Prostate gland (tissue), 2 donors: ENCODE measurements at places on chromosomes 4 and X.

DNA sequence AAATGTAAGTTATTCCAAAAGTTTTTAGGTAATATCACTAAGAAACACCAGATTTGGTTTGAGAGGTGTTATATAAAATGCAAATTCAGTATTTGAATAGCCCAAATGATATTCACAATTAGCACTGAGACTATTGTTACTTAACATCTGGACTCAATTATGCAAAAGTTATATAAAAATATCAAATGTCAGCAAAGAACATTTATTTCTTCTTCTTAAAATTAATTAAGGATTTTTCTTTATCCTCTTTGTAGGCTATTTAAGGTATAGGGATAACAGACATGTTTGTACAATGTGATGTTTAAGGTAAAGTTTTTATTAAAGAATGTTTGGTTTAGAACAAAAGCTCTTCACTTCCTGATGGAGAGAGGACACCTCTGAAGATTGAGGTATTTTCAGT, 63.3 kb upstream of the GK2 start:
- DNase-seq: no peak

DNA sequence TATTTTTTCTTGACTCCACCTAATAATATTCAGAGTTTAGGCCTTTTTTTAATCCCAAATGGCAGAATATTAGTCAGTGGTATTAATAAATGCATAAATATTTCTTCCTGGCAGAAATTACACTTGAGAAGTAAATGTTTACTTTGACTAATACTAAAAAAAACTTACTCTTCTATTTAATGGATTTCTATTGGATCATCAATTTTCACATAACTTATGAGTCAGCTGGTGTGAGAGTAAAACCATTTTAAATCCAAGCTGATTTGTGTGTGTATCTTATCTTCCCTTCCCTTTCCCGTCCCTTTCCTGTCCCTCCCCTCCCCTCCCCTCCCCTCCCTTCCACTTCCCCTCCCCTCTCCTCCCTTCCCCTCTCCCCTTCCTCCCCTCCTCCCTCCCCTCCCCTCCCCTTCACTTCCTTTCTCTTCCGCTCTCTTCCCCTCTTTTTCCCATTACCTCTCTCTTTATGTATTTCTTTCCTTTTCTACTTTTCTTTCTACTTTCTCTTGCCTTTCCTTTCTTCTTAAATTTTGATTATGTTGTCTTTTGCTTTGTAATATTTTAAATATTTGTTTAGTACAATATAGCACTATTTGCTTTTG, 630.1 kb upstream of the EPHA5 start:
- DNase-seq: no peak

DNA sequence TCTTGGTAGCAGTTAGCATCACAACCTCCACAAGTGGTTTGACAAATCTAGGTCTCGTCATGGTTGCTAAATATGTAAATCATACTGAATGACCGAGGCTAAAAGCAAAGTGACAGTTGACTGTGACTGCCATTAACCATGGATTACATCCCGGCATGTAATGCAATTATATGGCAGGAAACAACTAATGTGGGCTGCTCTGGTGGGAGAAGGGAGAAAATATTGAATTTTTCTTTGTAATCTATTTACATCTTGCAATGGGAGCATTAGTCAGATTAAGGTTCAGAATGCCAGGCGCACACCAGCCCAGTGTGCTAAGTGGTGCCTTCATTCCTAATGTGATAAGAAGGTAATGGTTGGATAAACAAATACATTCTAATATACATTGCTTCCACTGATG, 35.8 kb downstream of the UNC5C start:
- no peak for DNase-seq

GRCh38 chrX:40007131-40007755, 90.5 kb downstream of the BCOR start:
- DNase-seq: no peak

DNA sequence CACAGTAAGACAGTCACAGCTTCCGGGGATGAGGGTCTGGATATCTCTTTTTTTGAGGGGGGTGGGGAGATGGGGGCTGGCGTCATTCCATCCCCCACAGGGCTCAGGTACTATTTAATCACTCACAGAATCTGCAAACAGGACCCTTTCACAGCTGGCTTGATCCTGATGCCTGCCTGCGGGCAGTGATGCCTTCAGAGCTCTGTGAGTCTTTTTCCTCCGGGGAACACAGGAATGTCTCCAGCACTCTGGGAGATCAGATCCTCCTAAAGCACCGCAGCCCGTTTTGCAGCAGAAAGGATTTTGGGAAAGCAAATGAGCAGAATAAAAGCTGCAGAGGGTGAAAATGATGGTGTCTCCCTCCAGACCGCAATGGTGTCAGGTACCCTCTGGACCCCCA, 13.2 kb upstream of the SHOX start:
- no peak for DNase-seq

DNA sequence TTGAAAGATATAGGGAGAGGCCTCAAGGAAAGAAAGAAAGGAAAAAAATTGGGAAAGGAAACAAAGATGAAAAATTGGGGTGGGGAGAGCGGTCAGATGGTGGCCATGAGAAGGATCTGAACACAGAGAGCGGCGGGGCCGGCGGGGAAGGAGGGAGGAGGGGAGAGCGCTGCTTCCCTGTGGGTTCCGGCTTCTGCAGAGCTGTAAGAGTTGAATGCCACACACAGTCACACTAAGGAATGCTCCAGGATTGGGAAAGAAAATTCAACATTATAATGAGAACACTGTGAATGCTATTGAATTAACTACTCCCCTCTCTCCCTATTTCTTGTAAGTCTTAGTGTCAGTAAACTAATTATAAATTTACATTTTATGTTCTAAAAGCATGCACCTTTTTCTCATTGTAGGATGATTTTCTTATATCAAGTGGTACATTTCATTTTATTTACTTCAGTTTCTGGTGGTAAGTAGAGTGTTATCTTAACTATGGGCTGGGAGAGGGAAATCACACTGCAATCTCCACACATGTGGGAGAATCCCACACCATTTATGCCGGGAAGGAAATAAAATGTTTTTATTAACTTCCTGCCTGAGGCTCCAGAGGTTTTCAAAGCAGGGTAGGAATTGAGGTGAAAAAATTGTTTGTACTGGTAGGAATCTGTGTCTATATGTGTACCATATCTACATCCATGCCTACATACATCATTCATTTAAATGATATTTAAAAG, 904 bp downstream of the F11 start:
- no peak for DNase-seq

GRCh38 chr4:156298230-156298629, 344.6 kb upstream of the CTSO start:
- DNase-seq: no peak

DNA sequence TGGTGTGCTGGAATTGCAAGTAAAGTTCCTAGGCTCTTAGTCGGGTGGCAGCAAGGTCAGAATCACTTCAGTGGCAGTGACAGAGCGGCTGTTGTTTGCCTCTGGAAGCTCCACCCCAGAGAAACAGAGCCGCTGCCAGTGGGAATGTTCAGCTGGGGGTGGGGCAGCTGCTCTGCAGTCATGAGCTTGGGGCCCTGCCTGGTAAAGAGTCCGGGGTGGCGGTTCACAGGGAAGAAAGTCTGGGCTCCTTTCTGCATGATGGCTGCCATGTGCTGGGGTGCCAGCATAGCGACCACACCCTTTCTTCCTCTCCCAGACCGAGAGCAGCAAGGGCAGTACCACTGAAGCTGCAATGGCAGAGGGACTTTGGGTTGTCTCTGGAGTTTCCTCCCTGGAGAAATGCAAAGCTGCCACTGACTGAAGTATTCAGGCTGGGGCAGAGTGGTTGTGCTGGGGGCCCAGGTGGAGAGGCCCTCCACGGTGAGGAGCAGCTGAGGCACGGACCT, 108.8 kb upstream of the CENPE start:
- DNase-seq: peak; percentile 5

DNA sequence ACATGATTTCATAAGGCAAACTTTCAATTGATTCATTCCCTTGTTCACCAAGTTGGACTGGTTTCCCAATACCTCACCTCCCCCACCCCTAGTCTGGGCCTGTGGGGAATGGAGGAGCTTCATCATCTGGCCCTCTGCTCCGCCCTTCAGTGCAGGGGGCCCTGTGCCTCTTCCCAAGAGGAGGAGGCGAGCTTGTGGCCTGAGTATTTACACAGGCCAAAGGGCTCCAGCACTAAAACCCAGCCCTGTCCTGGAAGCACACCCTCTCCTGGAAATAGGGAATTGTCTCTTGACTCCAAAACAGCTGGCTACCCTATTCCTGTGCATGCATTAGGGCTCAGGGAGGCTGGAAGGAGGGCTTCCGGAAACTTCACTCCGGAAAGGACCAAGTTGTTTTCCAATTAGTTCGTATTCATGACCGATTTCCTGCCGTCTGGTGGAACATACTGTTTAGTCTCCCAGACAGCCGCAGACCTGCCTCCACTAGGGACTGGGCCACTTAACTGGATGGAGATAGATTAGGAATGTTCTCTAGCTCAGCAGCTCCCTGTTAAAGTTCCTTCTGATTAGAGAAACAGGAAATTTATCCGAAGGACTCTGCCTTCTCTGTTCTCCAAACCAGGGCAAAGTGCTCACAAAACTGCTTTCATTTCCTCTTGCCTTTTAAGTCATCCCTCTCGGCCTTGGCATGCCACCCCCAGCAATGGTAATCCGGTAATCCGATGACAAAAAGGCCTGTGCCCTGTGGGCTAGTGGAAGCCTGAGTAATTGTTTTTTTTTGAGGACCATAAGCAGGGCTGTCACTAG, 5.8 kb downstream of the SRPX2 start:
- no peak for DNase-seq

- no peak for DNase-seq
Measured at GRCh38 chr4:133156096-133156495, 7.0 kb downstream of the PCDH10 start.

GRCh38 chr4:142452161-142452855, 393.8 kb downstream of the INPP4B start:
- no peak for DNase-seq

- peak; percentile 20 for DNase-seq
Measured at GRCh38 chr4:145819853-145820181, 118.8 kb downstream of the ZNF827 start.

GRCh38 chr4:2598511-2599303, 62.3 kb downstream of the FAM193A start:
- no peak for DNase-seq

- DNase-seq: no peak
Measured at GRCh38 chrX:50622751-50623150, 152.1 kb upstream of the DGKK start.

DNA sequence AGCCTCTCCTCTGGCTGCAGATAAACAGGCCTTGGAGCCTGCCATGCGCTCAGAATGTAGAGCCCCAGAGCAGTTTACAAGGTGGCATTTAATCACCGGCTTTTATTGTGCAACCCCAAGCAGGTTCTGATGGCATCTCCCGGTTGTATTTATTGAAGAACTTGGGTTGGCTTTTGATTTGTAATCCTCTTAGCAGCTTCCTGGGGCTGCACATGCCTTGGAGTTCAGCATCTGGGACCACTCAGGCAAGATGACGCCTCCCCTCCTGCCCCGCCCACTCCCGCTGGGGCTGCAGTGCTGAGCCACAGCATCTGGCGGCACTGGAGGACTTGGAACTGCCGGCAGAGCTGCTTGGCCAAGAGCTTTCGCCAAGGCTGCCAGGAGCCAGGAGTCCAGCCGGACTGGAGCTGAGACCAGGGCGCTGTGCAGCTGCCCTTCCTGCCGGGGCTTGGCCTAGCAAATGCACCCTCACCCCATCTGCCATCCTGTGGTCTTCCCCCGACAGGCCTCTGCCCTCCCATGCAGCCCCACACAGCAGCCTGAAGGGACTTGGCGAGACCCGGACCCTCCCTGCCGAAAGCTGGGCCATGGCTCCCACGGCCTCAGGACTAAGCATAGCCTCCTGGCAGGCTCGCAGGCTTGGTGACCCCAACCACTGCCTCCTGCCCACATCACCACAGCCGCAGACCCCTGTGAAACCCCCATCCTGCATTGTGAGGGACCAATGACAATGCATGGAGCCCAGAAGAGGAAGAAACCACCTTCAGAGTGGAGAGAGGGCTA, 5.4 kb downstream of the HTRA3 start:
- peak; percentile 71 for DNase-seq

DNA sequence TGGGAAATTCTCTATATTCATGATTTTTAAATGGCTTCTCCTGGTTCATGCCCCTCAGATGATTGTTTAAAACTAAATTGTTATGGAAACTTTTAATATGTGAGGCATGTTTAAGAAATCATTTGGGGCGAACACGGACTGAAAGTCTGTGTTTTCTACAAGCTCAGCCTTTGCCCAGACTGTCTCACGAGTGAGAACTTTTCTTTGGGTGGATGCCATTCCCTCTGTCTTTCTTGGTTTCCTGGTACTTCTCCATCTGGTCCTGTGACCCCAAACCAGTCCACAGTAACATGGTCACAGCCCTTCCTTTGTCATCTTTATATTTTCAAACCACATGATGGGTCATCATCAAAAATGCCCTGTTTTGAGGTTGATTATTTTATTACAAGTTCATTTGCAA, 186.6 kb upstream of the GNPDA2 start:
- DNase-seq: no peak

- DNase-seq: no peak
Measured at GRCh38 chr4:131613824-131614216, 1535.3 kb upstream of the PCDH10 start.

DNA sequence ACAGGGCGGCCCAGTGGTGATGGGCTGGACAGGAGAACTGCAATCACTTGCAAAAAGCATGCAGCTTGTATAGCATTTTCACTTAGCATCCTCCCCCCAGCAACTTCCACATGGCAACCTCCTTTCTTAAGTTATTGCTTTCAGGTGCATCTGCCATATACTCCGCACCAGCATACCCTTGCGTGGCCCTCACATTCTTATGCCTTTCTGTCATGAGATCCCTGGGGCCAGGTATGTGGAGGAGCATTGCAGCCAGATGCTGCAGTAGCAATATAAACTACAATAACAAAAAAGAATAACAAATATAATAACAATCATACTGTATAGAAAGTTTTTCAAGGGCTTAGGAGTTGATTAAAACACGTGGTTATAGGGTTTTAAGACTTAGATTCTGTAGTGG, 26.3 kb upstream of the NUDT6 start:
- no peak for DNase-seq

GRCh38 chrX:150405006-150405405, 41.9 kb downstream of the MAMLD1 start:
- no peak for DNase-seq

GRCh38 chr4:16897991-16898827, at the start of gene LDB2:
Gene LDB2, minus strand, starts transcription at chr4:16898645.
- DNase-seq: no peak

- DNase-seq: no peak
Measured at GRCh38 chr4:76657443-76657842, 222.4 kb downstream of the SHROOM3 start.

DNA sequence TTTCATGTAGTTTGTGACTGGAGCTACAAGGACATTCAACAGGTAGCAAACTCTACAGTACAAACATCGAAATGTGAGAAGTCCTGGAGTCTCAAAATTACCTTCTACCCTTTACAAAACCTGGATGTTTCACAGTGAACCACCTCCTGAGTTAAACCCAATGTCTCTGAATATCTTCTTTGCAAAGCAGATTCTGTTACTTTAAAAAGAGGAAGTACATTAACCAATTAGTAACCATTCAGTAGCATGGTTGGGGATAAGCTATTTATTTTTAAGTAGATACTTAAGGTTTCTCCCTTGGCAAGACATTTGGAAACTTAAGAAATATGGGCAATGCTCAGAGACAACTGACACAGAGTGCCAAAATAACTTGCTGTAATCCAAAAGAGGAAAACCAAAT, 371.9 kb upstream of the NWD2 start:
- no peak for DNase-seq
